ENCODE measurements at places on chromosomes 7 and 10.

- no peak for DNase-seq
These were observed 58.7 kb upstream of the PRPS1L1 start for GRCh38 chr7:18086165-18087025.

GRCh38 chr7:41708581-41709358, 5.9 kb upstream of the INHBA start:
- DNase-seq = no peak

GRCh38 chr10:101226491-101227428, 2.5 kb downstream of the LBX1 start:
- DNase-seq = no peak

DNA sequence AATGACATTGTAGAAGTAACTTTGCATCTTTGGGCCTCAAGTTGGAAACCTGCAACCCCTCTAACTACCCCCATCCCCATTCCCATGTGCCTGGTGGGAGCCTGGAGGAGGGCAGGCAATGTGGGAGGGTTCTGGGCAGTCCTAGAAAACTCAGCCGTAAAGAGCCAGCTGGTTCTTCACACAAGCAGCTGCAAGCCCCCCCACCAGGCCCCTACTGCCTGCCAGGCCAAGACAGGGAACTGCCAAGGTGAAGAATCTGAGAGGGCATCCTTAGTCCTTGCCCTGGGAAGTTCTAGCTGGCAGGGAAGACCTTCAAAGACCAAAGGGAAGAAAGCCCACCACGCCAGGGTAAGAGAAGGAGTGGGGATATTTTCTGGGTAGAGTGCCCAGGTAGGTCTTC, 12.2 kb upstream of the INMT start:
- no peak for DNase-seq

DNA sequence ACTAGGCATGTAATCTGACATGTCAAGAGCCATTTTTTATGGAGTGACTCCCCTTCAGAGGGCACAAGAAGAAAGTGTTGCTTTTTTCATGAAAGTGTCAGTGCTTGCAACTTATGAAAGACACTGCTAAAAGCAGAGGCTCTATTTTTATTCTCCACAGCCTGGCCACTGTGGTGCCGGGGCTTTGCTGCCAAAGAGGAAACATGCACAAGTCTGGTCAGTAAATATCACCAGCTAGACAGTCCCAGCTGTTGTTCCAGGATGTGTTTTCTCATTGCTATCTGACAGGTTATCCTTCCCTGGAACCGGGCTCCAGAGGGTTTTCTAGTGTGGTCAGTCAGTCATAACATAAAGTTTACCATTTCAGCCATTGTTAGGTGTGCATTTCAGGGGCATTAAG, 180.7 kb upstream of the PITRM1 start:
- DNase-seq = no peak

GRCh38 chr7:70743531-70744325, 388.2 kb upstream of the GALNT17 start:
- no peak for DNase-seq

GRCh38 chr7:14137676-14138075, 148.2 kb upstream of the ETV1 start:
- DNase-seq = no peak

GRCh38 chr7:33722383-33723101, 182.8 kb upstream of the BMPER start:
- DNase-seq = no peak

DNA sequence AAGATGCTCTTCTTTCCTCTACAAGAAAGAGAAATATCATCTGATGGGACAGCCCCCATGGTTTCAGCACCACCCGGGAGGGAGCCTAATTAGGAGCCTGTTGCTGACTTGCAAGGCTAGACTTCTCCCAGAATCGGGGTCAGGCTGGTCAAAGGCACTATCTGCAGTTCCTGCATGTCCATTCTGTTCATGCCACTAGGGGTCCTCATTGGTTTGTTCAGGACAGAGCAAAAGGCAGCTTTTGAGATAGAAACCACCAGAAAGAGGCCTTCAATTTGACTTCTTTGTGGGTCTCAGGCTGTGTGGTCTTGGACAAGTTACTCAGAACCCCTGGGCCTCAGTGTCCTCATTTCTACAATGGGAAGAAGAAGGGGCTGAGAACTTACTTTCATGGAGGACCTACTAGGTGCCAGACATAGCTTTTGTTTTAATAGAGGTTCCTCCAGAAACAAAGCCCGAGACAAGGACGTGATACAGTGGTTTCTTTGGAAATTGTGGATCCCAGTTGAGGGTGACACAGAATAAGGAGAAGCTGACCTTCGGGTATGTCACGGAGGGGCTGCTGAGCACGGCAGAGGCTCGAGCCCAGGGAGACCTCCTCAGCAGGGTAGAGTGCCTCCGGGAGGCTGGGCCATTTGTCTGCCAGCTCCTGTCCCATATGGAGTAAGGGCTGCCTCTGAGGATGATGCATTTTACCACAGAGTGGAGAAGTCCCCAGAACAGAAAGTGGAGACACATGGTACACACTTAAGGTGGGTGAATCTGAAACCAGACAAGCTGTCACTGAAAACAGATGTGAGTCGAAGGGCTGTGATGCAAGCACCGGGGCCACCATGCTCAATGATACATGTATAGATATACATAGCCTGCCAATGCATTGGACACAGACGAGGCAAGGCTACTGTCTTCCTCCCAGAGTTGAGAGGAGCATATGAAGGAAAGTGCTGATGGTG, 33.1 kb upstream of the NEUROD6 start:
- no peak for DNase-seq

GRCh38 chr7:23475576-23475839, 5.2 kb upstream of the IGF2BP3 start:
- no peak for DNase-seq

GRCh38 chr10:1602037-1602484, 135.3 kb downstream of the ADARB2 start:
- no peak for DNase-seq

DNA sequence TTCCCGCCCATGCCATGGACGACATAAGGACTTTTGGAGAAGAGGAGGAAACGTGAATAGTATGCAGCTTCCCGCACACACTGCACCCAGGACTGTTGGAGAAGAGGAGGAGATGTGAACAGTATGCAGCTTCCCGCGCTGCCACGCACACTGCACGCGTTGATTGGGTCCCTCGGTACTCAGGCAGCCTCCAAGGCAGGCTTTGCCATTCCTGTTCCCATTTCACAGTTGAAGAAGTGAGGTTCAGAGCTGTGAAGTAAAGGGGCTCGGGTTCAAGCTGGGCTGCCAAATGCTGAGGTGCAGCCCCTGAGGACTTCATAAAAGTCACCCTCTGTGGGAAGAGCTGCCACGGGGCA, 147.9 kb upstream of the FAM20C start:
- DNase-seq = no peak

GRCh38 chr10:52318136-52318701, 4.1 kb downstream of the DKK1 start:
- DNase-seq = no peak

DNA sequence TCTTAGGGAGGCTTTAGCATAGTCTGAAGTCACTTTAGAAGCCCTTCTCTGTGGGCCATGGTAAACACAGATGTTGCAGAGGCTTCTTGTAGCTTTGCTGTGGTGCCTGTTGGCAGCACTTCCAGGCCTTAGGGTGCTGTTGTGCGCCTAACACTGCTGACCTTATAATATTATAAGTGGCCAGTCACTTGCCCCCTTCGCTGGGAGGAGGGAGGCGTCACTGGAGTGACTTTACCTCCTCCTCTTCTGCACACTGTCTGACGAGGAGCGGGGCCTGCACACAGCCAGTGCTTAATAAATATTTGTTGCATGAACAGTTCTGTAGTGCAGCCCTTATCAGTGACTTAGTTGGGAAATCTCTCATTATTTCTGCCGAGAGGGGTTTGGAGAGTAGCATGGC, 63.3 kb downstream of the WDR37 start:
- no peak for DNase-seq

- DNase-seq = no peak
These were observed 23.0 kb downstream of the PHYH start for GRCh38 chr10:13276749-13277365.

- DNase-seq = no peak
These were observed 20.0 kb downstream of the LRRD1 start for GRCh38 chr7:92158660-92159575.

- DNase-seq = no peak
These were observed 97.7 kb downstream of the CREB5 start for GRCh38 chr7:28510026-28510369.

DNA sequence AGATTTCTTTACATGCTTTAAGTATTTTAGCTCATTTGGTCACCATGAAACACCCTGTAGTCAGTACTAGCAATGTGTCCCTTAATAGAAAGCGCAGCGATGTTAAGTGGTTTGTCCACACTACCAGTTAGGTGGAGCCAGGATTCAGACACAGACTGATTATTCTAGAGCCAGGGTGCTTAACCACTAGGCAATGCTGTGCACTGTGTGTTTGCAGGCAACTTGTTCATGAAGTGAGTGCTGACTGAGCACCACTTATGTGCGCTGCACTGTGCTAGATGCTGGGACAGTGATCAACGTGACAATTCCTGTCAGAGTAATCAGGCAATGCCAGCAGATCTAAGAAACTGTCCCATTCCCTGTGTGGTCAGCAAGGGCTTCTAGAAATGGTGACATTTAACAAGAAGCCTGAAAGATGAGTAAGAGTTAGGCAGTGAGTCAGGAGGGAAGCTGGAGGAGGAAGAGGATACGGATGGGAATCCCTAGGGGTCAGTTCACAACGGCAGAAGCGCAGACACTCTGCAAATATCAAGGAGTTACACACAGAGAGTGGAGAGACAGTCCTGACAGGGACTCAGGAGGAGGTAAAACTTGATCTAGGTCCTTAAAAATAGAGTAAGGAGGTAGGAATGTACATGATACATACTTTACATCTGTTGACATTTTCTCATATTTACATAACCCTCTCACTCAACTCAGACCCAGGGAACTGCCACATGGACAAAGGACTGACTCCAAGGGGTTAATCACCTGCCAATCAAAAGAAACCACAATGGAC, 69.7 kb upstream of the EGR2 start:
- DNase-seq = no peak

DNA sequence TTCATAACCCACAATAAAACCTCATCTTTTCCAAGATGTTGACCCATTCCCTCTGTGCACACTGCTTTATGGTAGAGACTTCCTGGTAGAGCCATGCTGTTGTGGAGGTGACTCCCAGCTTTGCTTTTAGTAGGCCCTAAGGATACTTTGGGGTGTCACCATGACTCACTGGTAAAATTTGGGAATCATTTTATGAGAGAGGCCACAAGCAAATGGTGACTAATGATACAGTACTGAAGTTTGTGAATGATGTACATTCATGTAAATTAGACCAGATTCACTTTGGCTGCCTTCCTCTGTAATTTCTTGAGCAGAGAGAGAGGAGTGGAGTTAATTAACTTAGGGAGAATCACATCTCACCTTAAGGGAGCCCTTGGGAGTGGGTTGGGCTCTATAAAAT, 686.5 kb downstream of the LRMDA start:
- DNase-seq = no peak

- DNase-seq = no peak
These were observed 451.3 kb upstream of the MBL2 start for GRCh38 chr10:53223851-53224250.

DNA sequence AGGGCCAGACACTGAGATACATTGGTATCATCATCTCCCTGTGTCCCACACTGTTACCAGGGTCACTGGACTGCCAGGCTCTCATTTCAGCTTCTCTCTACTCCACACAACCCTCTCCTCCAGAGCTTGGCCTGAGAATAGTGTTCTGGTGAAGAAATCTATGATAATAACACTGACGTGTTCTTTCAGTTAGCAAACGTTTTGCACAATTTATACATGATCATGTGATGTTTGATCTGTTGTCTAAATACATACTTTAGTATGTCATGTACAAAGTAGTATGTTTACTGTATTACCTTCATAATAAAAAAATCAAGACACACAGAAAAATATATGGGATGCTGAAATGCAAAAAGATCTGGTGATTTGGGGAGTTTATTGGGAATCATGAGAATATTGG, 5.0 kb downstream of the SLC16A9 start:
- DNase-seq = no peak

DNA sequence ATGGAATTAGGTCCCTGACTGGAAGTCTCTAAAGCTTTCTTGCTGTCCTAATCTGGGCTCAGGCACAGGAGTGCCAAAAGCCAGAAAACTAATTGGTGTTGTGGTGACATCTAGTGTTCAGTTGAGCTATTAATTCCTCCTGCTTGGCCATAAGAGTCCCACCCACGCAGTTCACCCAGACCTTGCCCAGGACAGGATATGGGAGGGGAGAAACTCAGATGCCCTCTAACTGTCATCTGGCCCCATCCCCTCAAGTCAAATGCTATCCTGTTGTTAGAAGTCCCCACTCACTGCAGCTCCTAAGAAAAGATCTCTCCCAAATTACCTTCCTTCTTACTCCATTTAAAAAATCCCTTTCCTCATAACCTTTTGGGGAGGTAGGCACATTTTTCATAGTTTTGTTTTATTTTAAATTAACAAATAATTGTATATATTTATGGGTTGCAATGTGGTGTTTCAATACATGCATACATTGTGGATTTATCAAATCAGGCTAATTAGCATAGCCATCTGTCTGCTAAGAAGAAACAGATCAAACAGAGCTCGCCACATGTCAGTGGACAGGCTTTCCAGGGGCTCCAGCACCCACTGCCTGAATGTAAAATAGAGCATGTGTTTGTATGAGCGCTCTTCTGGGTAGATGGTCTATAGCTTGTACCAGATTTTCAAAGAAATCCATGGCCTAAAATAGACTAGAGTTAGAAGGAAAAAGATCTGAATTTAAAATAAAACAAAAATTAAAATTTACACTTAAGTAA, 84.0 kb downstream of the GSAP start:
- DNase-seq = no peak

GRCh38 chr7:43467846-43468245, 115.1 kb upstream of the STK17A start:
- no peak for DNase-seq

GRCh38 chr10:86108696-86109095, 257.9 kb downstream of the GRID1 start:
- no peak for DNase-seq

DNA sequence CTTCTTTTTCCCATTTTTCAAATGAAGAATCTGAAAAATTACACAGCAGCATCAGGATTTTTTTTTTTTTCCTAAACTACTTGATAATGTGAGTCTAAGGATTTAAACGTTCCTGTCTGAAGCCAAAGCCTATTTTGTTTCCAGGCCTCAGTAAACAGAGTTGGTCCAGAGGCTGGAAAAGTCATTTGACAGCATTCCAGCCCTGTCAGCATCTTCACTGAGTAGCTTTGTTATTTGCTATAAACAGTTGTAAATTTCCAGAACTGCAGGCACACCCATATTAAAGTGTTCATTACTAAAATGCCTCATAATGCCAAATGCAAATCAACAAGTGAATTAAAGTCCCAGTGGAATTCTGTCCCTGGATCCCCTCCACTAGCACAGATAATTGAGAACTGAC, 35.5 kb upstream of the KMT2E start:
- no peak for DNase-seq

GRCh38 chr7:132509643-132510042, 66.6 kb downstream of the PLXNA4 start:
- DNase-seq = no peak

GRCh38 chr10:27819781-27820531, 74.3 kb upstream of the MKX start:
- no peak for DNase-seq

Measured in cortex of kidney (tissue), 1 donor.